ENCODE measurements at places on chromosomes 7 and 10.

DNA sequence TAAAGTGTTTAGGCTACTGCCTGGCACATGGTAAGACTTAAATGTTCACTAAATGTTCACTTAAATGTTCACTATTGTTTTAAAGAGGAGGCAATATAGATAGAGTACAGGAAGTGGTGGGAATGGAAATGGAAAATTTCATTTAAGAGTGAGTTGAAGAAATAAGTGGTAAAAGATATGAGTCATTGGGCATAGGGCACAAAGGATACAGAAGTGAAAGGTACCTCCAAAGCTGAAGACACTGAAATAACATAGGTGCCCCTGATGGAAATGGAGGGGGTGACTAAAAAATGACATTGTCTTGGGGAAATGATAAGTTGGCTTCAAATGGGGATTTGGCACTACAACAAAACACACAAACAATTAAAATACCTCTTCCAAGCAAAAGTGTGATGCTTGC, 5.2 kb upstream of the FRA10AC1 start:
- no peak for DNase-seq

- peak; percentile 44 for DNase-seq
These were observed 150.9 kb downstream of the MBL2 start for GRCh38 chr10:52621635-52622079.

GRCh38 chr7:70312336-70312735, 714.1 kb downstream of the AUTS2 start:
- DNase-seq, result no peak

GRCh38 chr7:4086723-4087122, 595.4 kb upstream of the FOXK1 start:
- DNase-seq, result no peak

GRCh38 chr7:149463500-149464161, 2.8 kb upstream of the ZNF777 start:
- no peak for DNase-seq

- no peak for DNase-seq
These were observed 3.4 kb downstream of the FAM24B start for GRCh38 chr10:122875843-122876466.

GRCh38 chr7:50757703-50758390, 24.8 kb downstream of the GRB10 start:
- DNase-seq, result no peak

- no peak for DNase-seq
These were observed 36.3 kb downstream of the HYAL4 start for GRCh38 chr7:123881300-123881699.

- DNase-seq, result no peak
These were observed 79.9 kb upstream of the COL13A1 start for GRCh38 chr10:69721690-69722310.

DNA sequence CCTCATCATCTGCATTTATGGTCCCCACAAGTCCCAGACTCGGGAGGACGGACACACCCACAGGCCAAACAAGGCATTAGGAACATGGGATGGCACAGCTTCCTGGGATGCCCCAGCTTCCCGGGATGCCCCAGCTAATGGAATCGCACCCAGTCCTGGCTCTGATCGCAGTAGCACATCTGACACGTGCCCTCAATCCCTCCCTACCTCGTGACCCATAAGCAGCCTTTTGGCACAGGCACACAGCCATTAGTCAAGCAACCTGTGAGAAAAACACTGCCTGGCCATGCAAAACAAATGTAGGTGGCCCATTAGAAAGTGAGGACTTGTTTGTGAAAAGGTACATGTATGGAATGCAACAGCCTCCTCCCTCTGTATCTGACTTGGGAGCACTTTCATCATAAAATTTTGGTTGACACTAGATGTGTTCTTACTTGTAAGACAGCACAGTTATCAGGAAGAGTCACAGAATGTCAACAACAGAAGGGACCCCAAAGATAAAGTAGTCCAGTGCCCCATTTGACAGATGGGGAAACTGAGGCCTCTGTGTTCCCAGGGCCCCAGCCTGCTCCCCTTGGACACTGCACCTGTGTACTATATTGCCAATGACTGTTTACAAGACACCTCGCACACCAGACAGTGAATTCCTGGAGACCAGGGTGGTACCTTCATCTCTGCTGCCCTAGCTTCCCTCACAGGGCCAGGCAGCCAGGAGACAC, 34.4 kb downstream of the DLG5 start:
- DNase-seq, result no peak

DNA sequence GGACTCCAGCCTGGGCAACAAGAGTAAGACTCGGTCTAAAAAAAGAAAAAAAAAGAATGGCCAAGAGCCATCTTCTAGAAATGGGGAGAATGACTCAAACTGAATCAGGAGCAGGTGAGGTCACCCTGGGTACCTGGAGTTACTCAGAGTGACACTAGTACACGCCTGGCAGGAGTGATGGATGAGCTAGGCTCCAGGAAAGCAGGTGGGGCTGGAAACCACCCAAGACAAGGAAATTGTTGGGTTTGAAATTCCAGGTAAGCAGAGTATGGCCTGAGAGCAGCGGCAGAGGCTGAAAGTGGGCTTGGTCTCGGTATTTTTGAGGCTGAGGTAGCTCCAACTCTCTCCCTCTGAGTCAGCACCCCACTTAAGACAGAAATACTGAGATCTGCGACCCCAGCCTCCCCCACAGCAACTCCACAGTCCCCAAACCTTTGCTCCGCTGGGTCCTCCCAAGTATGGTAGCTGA, 18.5 kb downstream of the DDIT4 start:
- DNase-seq, result no peak

DNA sequence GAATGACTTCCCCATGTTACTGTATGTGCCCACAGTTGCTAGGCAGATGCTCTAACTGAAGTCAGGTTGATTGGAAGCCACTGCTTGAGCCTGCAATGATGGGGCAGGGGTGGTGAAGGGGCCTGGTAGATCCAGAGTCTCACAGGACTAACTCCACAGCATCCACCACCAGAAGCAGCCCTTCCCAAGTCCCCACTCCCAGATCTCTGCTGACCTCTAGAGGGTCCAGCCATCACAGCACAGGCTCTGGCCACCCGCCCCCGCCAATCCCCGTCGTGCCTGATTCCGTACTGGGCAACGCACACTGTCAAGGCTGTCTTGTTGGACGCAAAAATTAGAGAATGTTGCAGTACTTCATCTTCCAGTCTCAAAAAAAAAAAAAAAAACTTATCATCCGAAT, 136.8 kb upstream of the PDE1C start:
- peak; percentile 41 for DNase-seq
